NCI-H446 treated with DMSO at 0.1 percent for 48 hours (cell line): ENCODE measurements at places on chromosomes 11 and 22.

DNA sequence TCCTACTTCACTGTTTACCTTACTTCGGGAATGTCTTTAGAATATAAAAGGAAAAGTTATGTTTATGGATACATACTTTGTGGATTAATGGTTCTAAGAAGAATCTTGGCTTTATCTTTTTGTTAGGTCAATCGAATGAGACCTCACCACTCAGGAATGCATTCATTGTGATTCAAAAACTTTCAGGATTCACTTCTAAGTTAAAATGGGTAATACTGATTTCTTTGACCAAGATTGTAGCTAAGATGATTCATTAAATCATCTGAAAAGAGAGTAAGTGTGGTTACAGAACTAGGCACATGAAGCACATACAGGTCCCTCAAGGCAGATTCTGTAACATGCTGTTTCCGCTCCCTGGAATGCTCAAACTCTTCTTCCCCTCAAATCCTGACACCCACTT is 716.4 kb downstream of the KCNA4 start:
- DNase-seq: no peak

GRCh38 chr11:73185680-73186293 is 32.3 kb upstream of the P2RY2 start:
- DNase-seq: no peak

DNA sequence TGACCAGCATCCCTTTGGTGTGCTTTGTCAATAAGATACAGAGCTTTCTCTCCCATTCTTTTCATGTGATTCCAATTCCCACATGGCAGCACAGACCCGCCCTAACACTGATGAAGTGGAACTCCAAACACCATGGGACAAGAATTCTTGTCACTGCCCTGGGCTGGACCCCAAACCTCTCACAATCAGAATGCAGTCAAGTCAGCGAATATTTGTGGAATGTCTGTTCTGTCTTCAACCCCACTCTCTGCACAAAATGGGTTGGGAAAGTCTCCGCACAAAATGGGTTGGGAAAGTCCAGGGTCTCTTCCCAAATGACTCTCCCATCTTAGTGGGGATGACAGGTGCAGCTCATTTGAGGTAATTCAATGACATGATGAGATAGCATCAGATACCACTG is 138.9 kb upstream of the TEAD1 start:
- no peak for DNase-seq

GRCh38 chr11:87970762-87971161 is 204.5 kb downstream of the RAB38 start:
- no peak for DNase-seq

DNA sequence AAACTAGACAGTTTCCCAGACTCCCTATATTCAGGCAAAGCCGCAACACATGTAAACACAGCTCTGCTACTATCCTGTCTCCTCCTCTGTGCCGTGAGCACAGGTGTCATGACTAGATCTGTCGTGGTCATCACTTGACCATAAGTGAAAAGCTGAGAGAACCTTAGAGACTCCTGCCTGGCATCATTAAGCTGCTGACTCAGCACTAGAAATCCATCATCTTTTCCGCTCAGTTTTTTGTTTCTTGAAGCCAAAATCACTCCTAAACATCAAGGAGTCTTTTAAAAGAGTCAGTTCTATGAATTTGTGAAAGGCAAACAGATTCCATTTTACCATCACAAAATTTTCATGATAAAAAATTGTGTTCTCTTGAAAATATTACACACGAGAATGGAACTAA is 102.5 kb upstream of the TP53AIP1 start:
- no peak for DNase-seq

DNA sequence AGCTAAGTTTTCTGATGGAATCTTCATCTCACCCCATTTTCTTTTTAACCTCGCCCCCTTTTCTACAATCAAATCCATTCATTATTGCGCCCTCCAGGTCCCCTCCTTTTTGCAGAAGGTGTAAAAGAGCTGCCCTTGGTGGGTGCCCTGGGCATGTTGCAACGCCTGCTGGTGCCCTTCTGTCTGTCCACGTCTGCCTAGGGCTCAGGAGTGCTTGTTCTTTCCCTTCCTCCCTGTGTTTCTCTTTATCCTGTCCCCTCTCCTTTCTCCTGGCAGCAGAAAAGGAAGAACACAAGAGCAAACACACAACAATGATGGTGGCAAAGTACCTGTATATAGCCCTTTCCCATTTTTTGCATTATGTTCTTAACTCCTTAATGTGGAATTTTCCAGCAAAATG is 6.2 kb upstream of the TLCD5 start:
- DNase-seq: no peak

DNA sequence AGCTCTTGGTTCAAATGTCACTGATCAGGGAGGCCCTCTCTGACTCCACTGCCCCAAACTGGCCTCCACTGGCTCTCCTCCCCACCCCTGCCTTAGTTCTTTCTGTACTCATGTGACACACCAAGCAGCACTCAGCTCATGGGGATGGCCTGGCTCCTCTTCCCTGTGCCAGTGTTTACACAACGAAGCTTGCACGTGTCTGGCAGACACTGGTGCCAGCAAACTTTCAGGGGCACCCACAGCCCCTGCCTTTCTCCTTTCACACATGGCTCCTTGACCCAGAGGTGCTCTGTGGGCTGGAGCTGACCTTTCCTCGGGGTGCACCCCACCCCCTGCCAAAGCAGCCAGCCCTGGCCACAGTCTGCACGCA is 37.6 kb upstream of the PARVG start:
- no peak for DNase-seq

DNA sequence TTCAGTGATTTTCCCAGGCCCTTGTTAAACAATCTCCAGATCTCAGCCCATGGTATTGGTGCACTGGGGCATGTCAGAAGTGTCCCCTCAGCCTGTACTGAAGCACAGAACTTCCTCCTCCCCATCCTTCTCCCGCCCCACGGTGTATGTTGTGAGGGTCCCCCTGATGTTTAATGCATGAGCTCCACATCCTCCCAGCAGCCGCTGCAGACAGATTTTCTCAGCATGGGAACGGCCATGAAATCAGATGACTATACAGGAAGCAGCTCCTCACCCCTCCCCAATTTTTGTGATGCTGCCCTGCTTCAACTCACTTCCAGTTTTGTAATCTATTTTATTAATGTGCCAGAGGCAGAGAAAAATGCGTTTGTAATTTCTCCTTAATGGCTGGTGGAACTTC is 406.0 kb downstream of the MIAT start:
- no peak for DNase-seq

- no peak for DNase-seq
Measured at GRCh38 chr11:61150706-61151544, 10.3 kb downstream of the VPS37C start.

GRCh38 chr11:6608011-6608410 is 4.0 kb downstream of the TAF10 start:
- no peak for DNase-seq

GRCh38 chr22:38017272-38017920 is 33.0 kb upstream of the SOX10 start:
- DNase-seq: no peak

- no peak for DNase-seq
Measured at GRCh38 chr11:78202733-78203167, 14.0 kb downstream of the USP35 start.

GRCh38 chr22:25360891-25361645 is 141.6 kb downstream of the CRYBB2 start:
- DNase-seq: no peak

DNA sequence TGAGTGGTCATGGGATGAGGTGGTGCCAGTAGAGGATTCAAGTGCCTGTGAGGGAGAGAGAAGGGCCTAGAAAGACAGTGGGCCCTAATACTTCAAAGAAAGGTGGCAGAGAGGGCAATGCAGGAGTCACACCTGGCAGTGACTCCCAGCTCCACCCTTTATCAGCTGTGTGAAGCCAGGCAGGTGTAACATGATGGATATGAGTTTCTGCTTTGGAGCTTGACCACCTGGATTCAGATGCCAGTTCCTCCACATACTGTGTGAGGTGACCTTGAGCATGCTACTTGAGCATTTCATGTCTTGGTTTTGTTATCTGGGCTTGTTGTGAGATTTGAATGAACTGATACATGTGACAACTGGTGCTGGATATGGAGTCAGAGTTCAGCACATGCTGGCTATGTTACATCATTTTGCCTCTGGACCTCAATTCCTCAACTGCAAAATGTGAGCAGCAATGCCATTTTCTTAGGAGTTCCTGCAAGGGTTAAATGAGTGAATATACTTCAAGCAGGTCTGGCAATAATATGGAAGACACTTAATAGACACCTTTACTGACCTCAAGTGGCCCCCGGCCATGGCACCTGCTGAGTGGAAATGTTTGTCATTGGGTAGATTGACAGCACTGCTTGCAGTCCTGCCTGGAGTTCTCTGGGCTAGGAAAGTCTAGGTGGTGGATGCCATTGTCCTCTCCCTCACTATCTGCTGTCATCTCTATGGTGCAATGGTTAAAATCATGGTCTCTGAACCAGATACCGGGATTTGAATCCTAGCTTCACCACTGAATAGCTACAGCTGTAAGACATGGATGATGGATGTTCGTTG is 83.3 kb downstream of the MICAL2 start:
- no peak for DNase-seq

DNA sequence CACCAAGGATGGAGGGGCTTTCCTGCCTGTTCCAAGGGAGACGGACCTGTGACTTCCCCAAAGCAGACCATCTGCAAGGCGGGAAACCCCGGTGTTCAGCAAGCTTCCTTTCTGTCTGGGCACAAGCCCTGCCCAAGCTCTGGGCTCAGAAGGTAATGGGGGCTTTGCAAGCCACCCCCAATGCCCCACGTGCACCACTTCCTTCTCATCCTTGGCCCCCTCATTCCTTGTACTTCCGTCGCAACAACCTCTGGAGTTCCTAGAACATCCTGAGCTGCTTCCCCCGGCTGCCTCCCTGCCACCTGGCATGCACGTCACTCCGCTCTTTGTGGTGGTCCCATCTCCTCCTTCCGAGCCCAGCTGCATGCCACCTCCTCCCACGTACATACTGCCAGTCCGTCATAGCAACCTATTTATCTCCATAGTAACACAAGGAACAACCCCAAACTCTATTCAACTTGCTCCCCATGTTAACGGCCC is 3.9 kb downstream of the MYEOV start:
- DNase-seq: no peak

GRCh38 chr11:132987936-132988335 is 544.4 kb downstream of the OPCML start:
- DNase-seq: no peak

DNA sequence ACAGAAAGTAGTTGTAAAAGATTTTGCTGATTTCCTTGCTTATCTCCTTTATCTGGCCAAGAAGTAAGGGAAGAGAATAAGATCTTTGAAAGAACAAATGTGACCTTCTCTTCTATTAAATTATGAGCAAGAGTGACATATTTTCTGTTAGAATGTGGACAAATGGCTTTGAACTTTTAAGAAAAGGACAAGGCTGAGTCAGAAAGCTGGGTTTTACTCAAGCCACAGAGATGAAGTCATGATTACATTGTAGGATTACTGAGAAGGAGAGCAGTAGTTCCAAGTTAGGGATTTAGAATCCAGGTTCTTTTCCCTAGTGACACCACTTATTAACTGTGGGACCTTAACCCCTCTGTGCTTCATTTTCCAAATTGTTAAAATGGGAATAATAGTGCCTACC is 13.5 kb downstream of the CCDC90B start:
- DNase-seq: no peak

DNA sequence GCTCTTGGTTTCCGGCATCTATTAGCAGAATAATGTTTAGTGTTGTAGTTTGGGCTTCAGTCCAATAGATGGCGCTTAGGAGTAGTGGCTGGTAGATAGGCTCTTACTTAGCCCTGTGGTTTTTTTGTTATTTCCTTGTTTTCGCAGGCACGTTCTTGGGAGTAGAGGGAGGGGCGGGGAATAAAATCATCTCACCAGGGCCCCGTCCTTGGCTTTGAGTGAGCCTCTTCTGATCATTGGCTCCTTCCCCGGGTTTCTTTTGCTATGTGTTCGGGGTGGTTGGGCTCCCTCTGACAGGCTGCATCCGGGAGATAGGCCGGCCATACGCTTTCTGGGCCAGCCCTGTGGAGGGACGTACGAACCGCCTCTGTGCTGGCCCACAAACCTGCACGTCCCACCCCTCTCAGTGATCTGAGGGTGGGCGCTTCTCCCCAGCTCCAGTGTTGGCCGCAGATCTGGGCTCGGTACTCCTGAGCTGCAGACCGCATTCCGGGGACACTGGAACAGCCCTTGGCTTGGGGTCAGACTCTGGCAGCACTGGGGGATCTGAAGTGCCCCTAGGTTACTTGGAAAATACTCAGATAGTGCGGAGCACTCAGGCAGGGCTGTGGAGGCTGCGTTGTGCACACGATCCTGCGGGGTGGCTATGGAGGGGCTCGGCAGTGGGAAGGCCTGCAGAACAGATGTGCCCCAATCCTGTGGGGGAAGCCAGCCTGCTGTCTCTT is 217.0 kb downstream of the DYNC2H1 start:
- peak; percentile 36 for DNase-seq

DNA sequence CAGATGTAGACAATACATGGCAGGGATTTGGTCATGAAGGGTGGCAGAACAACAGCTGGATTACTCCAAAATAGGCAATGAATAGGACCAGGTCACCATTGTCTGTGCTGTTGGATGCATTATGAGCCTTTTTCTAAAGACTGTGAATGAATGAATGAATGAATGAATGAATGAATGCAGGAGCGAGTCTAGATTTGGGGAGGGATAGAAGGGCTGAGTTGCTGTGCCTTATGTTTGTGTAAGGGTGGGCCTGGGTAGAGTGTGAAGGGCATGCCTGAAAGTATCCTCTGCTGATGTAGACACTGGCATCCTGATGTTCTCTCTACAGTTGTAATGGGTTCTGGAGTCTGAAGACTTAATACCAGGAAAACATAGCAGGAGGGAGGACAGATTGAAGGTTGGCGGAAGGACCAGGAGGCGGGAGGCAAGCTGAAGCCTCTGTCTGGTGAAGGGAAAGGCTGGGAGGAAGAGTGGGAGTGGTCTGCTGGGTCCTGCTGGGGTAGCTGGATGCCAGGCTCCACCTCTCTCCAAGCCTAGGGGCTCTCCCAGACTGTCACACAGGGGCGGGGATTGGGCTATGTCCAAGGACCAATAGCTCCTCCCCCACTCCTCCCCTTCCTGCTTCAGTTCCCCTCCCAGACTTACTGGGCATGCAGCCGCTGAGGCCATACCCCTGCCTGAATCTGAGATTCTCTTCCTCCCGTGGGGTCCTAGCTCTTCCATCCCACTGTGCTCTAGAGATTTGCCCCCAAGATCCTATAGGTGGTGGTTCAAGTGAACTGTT is 4.8 kb downstream of the TRIM3 start:
- DNase-seq: peak; percentile 40

- DNase-seq: no peak
Measured at GRCh38 chr11:4125141-4125540, 30.5 kb downstream of the RRM1 start.

DNA sequence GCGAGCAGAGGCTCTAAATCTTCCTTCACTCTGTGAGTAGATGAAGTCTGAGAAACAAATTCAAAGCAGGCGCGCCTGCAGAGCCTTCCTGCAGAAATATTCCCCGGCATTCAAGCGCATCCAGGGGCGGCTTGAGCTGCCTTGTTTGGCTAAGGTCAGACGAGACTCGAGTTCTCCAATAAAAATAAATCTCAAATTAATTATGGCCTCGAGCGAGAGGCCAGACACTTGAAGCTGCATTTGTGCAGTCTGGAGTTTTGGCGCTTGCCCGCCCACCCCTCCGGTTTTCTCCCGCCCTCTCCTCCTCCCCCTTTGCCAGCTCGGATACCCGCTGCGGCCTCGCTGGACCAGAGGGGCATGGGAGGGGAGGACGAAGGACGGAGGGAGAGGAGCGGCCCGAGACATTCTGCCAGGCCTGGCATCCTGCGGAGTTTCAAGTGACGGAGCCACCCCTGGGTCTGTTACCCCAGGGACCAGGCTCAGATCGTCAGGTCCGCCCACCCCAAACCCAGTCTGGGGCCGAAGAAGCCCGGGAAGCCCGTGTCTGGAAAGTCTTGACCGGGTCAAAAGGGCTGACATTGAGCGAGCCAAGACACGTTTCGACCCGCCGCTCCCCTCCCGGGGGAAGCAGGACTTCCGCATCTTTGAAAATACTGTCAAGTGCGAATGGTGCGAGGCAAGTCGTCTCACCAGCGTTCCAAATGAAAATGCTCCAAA is 3.8 kb upstream of the FLI1 start:
- DNase-seq: no peak
